ENCODE measurements at places on chromosomes 3 and 15.

GRCh38 chr3:190692256-190692655 lies 170.2 kb downstream of the GMNC start:
- no peak for DNase-seq

- DNase-seq: no peak
Observed at GRCh38 chr3:67531181-67532101, 123.0 kb downstream of the SUCLG2 start.

DNA sequence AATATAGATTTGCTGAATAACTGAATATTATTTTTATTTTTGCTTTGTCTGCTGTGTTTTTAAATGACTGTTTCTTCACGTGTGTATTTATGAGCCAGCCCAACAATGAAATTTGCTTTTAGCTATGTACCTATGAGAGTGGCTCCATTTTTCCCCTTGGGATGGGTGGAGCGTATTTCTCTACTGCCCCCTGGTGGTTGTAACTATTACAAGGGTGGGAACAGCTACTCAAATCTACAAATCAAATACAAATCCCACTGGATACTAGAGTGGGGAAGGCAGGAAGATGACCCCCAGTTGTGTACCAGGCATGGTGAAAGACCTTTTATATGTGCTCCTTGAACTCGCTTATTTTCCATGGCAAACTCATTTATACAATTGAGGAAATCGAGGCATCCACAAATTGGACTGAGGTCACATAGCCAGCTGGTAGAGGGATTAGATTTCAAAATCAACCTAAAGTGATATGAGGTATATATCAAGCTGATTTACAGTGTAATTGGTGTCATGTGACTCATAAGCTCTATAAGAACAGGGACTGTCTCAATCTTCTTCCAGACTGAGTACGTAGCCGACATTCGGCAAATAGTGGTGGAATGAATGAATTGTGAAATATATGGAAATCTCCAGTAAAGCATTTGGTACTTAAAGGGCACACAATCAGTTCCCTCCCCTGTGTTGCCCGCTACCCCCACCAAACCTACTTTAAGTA lies 69.5 kb upstream of the VEPH1 start:
- DNase-seq: peak; percentile 82

DNA sequence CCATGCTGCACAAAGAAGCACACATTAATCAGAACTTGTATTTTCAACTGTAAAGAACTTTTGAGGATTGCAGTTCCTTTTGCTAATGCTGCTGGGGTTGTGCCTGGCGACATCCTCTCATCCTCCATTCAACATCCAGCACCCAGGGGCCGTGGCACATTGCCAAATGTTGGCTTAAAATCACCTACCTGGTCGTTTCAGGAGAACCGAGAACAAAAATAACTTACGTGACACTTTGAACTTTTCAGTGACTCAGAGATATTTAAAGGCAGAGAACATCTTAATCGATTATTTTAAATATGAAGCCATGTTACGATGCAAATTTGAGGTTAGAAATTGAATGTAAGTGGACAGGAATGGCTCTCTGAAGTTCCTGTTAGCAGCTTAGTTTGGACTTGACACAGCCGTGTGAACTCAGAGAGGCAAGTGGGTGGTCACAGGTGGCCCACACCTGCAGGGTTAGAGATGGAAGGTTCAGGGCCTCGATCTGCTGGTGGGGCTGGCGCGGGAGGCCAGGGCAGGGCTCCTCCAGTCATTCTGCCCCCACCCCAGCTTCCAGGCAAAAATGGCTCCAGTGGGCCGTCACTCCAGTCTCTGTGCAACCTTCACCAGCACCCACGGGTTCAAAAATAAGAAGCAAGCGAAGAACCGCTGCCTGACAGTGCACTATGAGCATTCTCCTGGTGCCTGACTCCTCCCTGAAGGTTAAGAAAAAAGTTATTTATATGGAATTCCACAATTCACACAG lies 12.2 kb downstream of the LRRK1 start:
- no peak for DNase-seq

DNA sequence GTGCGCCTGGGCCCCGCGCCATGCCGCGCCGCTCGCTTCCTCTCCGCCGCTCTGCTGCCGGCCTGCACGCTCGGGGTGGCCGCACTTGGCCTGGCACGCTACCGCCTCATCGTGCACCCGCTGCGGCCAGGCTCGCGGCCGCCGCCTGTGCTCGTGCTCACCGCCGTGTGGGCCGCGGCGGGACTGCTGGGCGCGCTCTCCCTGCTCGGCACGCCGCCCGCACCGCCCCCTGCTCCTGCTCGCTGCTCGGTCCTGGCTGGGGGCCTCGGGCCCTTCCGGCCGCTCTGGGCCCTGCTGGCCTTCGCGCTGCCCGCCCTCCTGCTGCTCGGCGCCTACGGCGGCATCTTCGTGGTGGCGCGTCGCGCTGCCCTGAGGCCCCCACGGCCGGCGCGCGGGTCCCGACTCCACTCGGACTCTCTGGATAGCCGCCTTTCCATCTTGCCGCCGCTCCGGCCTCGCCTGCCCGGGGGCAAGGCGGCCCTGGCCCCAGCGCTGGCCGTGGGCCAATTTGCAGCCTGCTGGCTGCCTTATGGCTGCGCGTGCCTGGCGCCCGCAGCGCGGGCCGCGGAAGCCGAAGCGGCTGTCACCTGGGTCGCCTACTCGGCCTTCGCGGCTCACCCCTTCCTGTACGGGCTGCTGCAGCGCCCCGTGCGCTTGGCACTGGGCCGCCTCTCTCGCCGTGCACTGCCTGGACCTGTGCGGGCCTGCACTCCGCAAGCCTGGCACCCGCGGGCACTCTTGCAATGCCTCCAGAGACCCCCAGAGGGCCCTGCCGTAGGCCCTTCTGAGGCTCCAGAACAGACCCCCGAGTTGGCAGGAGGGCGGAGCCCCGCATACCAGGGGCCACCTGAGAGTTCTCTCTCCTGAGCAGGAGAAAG lies 951 bp downstream of the GPR62 start:
- peak; percentile 42 for DNase-seq

DNA sequence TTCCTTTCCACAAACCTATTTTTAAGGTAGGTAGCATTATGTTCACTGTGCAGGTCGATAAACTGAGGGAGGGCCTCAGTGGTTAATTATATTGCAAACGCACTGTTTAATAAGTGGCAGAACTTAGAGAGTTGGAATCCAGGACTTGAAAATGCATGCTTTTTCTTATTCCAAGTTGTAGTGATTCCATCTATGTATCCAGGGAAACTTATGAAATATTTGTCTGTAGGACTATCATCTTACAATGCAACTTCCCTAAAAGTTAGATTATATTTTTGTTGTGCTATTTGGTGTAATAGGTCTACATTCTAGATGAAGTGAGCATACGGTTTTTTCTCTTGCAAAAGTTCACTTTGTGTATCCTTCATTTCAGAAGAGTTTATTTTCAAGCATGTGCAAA lies 419.5 kb downstream of the NAALADL2 start:
- no peak for DNase-seq

DNA sequence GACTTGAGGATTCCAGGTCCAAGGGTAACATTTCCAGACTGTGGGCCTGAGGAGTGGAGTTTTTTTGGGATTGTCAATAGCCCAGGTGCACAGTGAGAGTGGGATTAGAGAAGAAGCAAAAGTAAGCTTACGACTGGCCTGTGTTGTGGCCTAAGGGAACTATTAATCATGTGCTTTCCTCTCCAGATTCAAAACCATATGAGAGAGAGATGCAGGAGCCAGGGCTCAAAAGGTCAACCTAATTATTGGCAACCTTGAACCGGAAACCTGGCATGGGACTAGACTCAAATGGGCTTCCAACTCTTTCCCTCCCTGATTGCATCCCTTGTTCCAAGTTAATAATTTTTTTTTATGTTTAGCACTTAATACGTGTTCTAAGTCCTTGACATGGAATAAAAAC lies 242.1 kb upstream of the THRB start:
- no peak for DNase-seq

DNA sequence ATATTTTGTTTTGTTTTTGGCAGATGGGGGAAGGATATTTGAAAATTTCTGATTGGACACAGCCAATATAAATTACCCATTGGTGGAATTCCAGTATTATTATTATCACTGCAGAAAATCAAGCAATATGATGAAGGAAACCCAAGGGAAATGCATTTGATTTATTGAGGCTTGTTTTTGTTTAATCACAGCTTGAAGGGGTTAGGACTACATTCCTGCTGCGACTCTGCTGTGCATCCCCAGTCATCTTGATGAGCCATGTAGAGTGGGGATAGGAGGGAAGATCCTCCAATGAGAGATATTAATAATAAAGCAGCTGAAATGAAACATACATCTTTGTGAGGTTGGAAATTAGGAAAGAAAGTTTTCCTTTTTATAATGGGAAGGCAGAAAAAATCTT lies 208.6 kb downstream of the GAP43 start:
- DNase-seq: no peak

GRCh38 chr3:71149959-71150954 lies 433.3 kb downstream of the FOXP1 start:
- no peak for DNase-seq

GRCh38 chr3:180018543-180018942 lies 18.2 kb downstream of the PEX5L start:
- DNase-seq: no peak

DNA sequence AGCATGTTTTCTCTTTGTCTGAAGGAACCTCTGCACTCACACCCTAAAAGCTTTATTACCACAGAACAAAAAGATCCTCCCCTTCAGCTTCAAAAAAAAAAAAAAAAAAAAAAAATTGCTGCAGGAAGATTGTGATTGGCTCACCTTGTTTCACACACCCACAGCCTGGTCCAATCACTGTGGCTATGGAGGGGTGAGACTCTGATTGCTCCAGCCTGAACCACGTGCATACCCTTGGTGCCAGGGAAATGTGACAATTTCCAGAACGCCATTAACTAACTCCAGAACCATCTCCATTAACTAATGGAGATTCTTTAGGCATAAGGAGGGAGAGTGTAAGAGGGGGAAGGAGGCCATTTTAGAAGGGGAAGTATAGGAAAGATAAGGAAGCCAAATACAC lies 106.5 kb upstream of the CRBN start:
- no peak for DNase-seq

- no peak for DNase-seq
Observed at GRCh38 chr3:16927485-16927884, 42.7 kb downstream of the PLCL2 start.

GRCh38 chr15:75227663-75228280 lies 26.1 kb downstream of the C15orf39 start:
- no peak for DNase-seq

DNA sequence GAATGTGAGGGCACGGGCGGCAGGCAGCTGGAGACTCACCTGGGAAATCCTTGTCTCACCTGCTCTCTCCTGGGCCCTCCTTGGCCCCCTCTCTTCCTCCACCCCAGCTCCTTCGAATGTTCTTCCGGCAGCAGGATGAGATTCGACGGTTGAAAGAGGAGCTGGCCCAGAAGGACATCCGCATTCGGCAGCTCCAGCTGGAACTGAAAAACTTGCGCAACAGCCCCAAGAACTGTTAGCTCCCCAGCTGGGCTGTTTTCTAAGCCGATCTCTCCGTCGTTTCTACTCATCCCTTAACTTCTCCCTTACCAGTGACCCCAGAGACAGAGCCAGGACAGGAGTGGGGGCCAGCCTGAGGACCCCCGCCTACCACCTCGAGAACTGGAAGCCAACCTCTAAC lies 95.0 kb downstream of the ANP32A start:
- DNase-seq: peak; percentile 50

DNA sequence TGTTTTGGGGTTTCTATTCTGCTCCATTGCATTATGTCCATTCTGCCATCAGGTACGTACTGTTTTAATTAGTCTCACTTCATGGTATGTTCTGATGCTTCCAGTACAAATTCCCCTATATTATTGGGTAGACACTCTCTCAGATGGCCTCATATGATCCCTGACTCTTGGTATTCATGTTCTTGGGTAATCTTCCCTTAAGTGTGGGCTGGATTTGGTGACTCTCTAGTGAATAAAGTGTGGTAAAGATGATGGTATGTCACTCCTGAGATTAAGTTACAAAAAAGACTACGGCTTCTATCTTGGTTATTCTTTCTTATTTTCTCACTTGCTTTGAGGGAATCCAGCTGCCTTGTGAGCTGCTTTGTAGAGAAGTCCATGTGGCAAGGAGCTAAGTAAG lies 89.6 kb upstream of the TBC1D5 start:
- DNase-seq: no peak
